MV-4-11 (cell line): ENCODE measurements at places on chromosomes 11 and 22.
A peak's percentile ranks its signal among the peaks of the same experiment; 100 is the strongest.

DNA sequence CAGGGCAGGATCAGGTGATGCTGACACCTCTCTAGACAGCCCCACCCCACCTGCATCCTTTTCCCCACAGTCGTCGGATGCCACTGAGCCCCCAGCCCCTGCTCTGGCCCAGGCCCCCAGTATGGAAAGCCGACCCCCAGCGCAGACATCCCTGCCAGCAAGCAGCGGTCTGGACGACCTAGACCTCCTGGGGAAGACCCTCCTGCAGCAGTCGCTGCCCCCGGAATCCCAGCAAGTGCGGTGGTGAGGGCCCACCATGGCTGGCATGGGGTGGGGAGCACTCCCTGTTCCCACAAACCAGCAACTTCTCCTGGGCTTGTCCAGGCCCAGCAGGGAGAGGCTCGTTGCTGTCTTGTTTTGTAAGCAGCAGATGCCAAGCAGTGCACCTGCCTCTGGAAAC is 9.5 kb upstream of the SH3BP1 start:
- no peak for DNase-seq

- DNase-seq: no peak
These were observed 5.6 kb downstream of the FBXO7 start for GRCh38 chr22:32480238-32480637.

DNA sequence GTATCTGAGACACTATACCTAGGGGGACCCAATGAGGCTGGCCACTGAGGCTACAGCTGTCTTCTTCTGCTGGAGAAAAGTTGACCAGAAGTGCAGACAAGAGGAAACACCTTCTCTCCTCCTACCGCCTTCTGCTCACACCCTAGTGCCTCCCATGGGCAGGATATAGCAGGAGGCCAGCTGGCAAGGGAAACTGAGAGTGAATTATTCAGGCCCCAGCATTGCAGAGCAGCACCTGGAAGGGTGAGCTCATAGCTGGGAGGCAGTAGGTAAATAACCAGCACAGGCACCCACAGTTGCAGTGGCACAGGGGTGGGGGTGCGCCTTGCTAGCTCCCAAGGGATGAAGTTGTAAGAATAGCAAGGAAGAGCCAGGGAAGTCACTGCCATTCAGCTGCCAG is 267.4 kb upstream of the NCAM1 start:
- no peak for DNase-seq

DNA sequence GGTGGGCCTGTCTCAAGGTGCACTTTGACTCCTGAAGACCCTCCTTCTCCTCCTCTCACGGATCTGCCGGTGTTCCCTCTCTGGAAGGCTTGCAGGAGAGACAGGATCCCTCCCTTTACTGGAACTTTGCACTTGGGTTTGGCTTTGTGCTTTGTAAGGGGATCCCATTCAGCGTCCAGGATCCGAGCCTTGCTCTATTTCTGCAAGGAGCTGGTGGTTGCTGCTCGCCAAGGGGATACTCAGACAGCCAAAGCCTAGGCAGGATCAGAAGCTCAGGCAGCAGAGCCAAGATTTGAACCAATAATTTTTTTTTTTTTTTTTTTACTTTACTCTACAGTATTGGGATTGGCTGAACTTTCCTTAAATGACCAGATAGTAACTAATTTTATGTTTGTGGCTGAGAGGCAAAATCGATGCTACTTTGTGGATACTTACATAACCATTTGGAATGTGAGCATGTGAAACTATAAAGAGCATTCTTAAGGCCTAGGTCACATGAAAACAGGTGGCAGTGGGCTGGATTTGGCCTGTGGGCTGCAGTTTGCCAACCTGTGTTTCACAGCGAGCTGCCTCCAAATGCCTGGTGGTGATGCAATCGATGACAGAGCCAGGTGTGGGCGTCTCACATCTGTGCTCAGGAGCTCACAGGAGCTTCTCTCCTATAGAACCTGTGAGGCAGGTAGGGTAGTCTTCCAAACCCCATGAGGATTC is 25.2 kb downstream of the BCR start:
- DNase-seq: no peak

GRCh38 chr11:27719546-27719925 is 19.3 kb upstream of the BDNF start:
- no peak for DNase-seq

DNA sequence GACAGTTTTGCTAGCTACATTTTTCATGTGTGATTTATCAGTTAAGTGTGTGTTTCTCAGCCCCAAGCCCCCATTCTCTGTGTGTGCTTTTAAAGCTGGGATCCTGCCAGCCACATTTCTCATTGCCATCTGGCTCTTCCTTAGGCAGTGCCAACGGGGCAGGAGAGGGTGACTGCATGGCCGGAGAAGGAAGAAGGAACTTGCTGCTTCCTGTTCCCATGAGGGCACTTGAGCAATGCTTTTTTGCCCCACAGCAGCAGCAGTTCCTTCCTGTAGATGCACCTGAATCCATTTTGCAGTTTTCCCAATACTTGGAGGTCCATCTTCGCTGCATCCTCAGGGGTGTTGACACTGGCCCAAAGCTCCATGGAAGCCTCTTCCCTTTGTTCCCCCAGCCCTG is 37.5 kb downstream of the TNRC6B start:
- peak; percentile 72 for DNase-seq

DNA sequence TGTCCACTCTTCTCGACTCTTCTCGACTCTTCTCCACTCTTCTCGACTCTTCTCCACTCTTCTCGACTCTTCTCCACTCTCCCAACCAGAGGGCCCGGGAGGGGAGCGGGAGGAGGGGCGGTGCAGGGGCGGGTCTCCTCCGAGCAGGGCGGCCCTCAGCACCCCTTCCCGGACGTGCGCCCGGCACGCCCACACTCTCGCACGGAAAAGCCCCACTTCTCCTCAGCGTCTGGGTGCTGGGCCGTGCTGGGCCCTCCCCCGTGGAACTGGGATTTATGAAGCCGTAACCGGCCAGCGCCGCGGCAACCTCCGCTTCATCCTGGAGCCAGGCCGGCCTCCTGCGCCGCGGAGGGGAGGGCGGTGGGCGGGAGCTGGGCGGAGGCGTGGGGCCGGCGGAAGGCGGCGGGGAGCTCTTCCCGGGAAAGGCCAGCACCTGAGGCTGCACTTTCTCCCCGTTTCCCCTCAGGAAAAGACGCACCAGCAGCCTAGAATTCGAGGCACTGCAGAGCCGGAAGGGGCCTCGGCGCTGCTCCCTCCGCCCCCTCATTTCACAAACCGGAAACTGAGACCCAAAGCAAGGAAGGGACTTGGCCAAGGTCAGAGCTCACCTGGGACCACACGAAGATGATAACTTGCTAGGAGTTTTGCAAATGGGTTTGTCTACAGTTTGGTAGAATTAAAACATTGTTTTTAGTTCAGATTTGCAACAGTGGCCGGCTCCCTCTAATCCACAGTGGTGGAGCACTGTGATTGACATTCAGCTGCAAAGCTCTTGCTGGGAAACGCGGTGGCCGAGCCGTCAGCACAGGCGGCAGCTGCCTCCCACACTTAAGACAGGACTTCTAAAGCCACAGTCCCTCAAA is 31.6 kb upstream of the JAM3 start:
- DNase-seq: no peak

DNA sequence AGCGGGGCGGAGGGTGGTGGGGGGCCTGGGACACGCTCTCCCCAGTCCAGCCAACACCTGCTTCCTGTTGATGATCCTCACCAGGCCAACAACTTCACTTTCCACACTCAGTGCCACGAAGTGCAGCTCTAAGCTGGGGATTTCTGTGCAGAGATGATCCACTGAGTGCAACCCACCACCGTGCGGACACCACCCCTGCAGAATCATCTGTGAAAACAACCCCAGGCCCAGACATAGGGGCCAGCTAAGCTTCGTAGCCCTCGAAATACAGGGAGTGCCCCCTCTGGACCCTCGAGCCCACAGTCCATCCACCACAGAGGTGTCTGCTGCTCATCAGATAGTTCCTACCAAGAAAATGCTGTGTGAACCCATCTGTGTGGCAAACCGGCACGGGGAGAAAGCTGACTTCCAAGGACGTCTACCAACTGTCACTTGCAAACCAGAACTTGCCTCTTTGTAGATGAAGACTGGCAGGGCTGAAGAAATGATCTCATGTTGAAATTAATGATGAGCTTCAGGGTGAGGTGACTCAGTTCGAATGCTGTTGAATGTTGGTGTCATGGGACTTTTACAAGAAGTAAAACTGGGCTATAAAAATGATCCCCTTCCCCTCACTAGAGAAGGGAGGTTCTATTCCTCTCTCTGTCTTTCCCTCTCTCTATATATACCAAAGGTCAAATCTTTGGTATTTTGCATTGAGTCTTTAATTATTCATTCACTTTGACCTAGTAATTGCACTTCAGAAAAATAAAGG is 73.4 kb downstream of the MYEOV start:
- no peak for DNase-seq

DNA sequence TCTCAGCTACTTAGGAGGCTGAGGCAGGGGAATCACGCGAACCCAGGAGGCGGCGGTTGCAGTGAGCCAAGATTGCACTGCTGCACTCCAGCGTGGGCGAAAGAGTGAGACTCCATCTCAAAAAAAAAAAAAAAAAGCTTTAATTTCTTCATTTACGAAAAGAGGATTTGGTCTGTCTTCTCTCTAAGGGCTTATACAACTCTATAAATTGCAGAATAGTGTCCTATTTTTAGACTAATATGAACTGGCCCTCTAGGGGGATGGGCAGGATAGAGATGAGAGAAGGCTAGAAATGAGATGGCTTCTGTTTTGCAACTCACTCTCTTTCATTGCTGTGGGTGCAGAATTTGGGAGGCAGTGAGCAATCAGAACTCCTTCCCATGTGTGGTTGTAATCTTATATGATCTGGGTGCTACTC is 11.3 kb downstream of the MAML2 start:
- DNase-seq: peak; percentile 33
